Stimulated activated naive CD4-positive, alpha-beta T cell treated with Interleukin-2 at 50 U/mL for 16 hours (primary cell): ENCODE measurements at places on chromosomes 6 and 20.

GRCh38 chr20:62313460-62314338 lies 10.9 kb downstream of the ADRM1 start:
- no peak for DNase-seq

DNA sequence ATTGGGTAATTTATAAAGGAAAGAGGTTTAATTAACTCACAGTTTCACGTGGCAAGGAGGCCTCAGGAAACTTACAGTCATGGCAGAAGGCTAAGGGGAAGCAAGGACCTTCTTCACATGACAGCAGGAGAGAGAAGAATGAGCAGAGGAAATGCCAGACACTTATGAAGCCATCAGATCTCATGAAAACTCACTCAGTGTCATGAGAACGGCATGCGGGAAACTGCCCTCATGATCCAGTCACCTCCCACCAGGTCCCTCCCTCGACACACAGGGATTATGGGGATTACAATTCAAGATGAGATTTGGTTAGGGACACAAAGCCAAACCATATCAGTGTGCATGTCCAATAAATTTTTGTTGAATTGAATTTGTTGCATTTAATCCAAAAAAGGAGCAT lies 52.0 kb downstream of the ECT2L start:
- DNase-seq: no peak

- no peak for DNase-seq
Measured at GRCh38 chr6:168181876-168182275, 102.9 kb upstream of the FRMD1 start.

DNA sequence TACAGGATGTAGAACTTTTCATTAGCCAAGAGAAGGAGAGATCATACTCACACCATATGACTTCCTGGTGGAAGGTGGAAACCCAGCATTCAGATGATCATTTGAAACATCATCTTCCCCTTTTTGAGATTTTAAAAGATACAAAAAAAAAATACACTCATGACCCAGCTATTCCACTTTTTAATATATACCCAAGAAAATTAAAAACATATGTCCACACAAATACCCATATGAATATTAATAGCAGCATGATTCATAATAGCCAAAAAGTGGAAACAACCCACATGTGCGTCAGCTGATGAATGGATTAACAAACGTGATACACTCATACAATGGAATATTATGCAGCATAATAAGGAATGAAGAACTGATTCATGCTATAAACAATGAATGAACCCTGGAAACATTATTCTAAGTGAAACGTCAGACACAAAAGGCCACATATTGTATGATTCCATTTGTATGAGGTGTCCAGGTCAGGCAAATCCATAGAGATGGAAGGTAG lies 130.0 kb upstream of the SGK1 start:
- DNase-seq: no peak

- DNase-seq: no peak
Measured at GRCh38 chr6:87791029-87791428, 89.0 kb upstream of the AKIRIN2 start.

DNA sequence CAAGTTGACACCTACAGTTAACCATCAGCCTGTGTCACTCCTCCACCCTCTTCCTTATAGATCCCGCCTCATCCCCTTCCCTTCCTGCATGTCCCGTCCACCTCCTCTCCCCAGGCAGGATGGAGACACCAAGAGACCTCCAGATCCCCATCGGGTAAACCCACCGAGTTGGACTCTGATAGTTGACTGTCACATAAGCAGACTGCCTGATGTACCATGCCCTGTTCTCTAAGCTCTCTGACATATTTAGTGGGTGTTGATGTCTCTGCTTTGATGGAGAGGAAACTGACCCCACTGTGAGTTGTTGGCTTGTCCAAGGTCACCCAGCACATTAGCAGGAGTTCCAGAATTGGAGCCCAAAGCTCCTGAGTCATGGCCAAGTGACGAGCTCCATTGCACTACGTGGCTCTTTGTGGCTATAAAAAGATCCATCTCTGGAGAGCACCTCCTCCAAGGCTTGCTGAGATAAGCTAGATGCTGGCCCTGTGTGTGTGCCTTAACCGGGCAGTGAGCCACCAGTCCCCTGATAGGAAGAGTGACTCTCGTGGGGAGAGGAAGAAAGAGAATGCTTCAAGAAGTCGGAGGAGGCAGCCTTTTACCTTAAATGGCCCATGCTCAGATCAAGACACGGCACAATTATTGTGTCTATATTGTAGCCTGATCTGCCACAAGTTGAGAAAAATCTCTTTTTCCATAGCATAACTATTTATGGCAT lies 236.0 kb upstream of the ECI2 start:
- no peak for DNase-seq

DNA sequence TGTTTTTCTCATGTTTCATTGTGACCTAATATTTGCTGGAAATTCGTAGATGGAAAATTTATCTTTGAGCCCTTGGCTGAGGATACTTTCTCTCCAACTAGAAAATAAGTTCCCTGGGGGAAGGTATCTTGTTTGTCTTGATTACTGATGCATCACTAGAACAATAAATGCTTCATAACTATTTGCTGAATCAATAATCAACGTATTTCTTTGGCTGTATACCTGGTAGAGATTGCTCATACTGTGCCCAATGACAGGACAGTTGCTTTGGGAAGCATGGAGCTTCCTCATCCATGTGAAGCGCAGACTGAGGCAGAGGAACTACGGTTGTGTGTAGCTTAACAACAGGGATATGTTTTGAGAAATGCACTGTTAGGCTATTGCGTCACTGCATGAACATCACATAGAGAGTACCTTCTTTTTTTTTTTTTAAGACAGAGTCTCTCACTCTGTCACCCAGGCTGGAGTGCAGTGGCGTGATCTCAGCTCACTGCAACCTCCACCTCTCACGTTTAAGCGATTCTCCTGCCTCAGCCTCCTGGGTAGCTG lies 34.2 kb upstream of the RPN2 start:
- no peak for DNase-seq
